Cerebellar cortex (tissue), 1 donor: ENCODE measurements at places on chromosomes 7 and 10.

GRCh38 chr7:34058801-34059135, 153.4 kb downstream of the BMPER start:
- DNase-seq, result no peak

DNA sequence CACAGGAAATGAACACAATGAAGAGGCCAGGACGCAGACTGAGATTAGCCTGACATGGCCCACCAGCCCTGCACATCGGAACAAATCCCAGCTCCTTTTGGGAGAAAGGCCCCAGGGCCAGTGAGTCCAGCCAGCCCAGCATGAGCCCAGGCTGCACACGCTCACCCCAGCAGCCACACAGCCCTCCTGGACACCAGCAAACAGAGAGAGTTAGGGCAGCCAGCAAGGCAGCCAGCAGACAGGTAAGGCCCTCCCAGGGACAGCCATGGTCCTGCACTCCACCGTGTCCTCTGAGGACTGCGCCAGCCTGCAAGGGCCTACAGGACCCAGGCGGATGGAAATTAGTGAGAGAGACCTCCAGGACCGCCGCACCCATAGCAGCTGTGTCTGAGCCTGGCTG, 8.1 kb upstream of the GRID1 start:
- no peak for DNase-seq

DNA sequence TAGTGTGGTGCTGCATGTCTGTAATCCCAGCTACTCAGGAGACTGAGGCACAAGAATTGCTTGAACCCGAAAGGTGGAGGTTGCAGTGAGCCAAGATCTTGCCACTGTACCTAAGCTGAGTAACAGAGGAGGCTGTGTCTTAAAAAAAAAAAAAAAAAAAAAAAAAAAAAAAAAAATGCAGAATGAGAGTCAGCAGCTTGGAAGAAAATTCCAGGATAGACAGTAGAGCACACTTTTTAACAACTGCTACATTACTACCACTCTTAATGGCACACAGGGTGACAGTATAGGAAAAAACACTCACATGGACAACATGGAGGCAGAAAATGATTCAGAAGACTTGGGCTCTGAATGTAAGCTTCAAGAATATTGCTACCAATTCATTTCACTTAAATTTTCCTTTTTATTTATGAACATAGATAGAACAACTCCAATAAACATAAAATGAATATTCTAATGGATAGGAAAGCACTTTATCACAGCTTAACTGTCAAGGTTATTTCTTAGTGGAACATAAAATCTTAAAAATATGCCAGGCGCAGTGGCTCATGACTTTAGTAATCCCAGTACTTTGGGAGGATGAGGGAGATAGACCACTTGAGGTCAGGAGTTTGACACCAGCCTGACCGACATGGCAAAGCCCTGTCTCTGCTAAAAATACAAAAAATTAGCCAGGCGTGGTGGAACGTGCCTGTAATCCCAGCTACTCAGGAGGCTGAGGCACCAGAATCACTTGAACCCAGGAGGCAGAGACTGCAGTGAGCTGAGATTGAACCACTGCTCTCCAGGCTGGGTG, 31.5 kb downstream of the CHCHD3 start:
- DNase-seq, result no peak

DNA sequence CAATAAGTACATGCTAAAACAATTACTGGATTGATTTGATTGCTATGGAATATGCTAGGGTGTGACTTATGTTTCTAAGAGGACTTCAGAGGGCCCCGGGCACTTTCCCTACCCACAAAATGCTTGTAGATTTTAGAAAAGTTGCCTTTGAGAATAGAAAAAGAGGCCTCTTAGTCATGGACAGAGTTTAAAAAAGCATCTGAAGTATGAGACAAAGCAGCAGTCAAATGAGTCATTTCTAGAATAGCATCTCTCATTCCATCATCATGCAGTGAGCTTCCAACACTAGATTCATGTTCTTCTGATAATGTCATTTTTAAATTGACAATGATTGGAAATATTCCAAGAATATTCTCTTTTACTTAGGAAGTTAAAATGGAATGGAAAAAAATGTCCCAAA, 675.1 kb upstream of the PCDH15 start:
- no peak for DNase-seq

DNA sequence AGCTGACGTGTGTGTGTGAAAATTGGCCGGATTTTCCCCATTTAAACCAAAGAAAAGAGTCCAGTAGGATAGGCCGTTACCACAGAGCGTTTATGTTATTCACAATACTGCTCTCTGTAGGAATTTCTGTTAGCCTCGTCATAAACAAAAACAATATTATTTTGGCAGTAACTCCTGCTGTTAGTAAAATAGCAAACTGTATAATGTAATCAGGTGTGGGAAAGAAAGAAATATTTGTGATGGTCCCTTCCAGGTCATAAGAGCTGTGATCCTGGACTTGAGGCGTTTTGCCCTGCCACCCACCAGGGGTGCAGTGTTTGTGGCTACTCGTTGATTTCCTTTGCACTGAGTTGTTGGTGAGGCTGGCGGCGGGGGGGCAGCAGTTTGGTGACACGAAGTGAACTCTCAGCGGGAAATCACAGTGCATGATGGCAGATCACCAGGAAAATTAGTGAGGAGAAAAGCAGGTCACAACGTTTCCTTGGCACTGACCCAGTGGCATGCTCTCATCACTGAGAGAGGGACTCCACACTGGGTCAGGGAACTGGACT, 2.8 kb downstream of the EEPD1 start:
- peak; percentile 82 for DNase-seq

DNA sequence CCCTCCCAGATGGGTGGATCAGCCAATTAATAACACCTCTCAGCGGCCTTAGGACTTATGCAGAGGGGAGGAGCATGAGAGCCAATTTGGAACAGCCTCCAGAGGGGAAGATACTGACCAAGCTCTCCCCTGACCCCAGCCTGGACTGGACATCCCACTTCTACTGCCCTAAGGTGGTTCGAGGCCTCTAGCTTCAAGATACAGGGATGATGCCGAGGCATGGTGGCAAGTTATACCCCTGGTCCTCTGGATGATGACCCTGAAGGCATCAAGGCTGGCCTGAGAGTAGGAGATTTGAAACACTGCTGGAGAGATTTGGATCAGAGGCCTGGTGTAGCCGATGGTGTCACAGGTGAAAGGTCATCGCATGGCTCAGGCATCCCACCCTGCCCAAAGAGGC, 3.2 kb downstream of the CDH23 start:
- no peak for DNase-seq

DNA sequence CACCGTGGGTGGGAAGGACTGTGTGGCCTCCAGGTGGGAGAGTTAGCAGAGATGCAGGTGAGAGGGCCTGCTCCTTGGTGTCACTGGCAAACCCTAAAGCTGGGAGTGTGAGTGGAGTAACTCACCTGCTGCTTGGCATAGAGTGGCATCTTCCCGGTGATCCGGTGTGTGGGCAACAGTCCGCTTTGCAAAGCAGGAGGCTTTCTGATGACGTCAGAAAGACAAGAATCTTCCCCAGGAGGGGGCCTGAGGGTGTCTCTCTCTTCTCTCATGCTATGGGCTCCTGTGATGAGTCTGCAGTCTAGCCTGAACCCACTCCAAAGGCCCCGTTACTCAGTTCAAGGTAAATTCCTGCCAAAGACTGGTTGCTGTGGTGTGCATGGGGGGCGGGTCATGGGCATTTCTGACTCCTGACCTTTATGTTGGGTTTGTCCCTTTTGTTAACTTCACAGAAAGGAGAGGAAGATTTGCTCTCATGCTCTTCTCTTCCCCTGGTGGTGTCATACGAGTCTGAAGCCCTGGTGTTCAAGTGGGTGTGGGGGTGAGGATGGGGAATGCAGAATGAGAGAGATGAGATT, 187.9 kb downstream of the GATA3 start:
- no peak for DNase-seq
